ENCODE measurements at places on chromosomes 6 and 20.

DNA sequence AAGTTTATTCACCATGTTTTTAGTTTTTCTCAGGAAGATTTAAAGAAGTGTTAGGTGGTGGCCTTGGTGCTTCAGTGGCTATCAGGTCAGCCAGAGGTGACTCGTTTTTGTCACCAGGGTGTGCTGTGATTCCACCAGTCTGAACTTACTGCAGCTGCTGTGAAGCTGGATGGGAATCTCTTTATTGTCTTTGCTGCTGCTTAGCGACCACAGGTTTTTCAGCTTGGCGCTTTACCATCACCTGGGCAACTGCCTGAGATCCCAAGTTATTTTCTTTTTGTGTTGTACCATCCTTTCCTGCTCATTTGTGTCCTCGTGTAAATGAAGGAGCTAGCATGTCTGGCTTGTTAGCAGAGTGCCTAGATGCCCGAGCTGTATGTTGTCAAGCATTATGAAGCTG, 146.9 kb downstream of the MACROD2 start:
- DNase-seq = peak; percentile 2

GRCh38 chr6:137210903-137211302, 8.3 kb downstream of the IFNGR1 start:
- no peak for DNase-seq

DNA sequence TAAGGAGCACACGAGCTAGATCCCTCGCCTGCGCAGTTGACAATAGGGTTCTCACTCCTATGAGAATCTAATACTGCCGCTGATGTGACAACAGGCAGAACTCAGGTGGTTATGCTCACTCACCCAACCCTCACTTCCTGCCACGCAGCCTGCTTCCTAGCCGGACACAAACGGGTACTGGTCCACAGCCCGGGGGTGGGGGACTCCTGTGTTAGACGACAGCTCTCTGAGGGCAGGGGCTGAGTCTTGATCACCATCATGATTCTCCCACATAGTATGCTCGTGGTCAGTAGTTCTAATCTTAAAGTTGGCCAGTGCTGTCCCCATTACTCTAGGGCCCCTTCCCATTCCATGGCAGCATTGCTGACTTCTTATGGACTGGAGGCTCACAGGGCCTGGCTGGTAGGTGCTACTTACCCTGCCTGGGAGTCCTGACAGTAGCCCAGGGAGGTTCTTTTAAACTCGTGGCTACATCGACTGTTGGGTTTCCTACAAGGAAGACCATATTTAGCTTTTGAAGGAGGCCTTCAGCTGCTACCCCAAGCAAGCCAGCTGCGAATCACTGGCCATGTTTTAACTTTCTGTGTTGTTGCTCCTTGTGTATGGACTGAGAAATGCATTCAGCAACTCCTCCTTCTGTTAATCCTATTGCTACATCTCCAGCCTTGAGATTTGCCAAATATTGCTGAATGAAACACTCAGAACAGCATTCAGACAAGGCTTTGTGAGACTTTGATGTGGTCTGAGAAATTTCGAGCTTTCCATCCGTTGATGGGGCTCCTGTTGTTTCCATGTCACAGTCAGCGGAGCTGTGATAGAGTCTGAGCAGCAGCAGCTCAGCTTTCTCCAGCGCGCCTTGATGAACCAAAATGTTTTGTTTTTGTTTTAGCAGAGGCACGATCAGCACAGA, 300.3 kb downstream of the NRN1 start:
- DNase-seq = no peak

DNA sequence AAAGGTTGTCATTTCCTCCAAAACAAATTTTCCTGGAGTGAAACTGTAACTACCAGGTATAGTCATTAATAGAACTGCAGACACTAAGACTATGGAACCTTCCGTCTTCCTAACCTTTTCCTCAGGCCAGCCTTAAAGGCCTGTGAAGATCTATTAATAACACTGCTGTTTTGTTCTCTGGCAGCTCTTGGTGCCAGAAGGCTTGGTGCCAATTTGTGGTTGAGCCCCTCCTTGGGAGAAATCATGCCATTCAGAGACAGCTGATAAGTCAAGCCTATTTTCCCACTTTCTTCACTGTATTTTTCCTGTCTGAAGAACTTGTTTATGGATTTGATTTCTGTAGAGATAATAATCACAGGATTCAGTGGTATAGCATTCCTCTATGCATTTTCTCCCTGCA, 64.8 kb downstream of the HCRTR2 start:
- DNase-seq = no peak

DNA sequence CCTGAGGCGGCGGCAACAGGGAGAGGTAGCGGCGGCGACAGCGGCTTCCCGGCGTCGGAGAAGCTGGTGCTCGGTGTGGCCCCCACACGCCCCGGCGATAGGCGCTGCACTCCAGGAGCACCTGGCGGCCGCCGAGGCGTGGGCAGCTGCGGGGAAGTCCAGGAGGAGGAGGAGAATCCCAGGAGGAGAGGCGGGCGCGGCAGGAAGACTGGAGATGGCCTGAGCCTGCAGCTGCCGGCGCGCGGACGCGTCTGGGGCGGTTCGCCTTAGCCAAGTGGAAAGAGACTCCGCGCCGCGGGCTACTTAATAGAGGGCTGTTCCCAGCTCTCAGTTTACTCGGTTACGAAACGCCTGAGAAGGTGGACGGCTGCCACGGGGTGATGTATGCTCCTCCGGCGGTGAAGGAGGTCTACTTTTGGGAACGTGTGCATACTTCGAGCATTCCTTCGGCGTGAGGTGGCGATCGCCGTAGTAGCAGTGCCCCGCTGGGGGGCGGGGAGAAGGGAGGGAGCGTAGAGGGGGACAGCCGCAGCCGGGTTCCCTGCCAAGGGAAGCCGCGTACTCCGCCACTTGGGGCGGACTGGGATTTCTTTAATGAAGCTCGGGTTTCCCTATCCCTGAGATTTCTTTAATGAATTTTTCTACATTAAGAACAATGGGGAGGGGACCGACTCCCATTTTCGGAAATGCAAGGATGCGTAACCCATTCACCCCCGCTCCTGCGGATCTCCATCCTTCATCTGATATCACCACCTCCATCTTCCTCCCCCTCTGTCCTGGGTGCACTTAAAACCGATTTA, at the start of gene COL12A1:
TSS of gene COL12A1 (minus strand) at position 278 of the 800 bp plus-strand sequence. CDS start 3,261 bp downstream, outside the sequence.
- peak; percentile 99 for DNase-seq

DNA sequence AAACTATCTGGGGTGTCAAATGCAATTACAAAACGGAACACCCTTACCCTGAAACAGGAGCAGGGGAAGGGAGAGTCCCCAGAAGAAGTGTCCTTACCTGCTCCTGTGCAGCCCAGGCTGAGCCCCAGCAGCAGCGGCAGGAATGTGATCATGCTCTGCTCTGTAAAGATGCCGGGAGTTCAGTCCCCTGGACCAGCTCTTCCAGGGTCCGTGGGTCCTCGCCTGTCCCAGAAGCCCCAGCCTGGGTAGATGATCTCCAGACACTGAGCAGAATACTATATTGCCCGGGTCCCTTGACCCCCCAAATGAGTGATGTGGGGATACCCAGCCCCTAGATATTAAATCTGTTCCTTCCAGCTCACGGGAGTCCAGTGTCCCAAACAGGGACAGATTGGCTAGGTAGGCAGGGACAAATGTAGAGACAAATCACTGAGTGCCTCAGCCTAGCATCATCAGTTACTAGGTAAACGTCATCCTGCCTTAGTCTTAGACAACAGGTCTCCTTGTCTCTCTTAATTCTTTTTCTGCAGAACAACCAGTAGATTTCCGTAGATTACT, at the start of gene HLA-DMB:
TSS of gene HLA-DMB (minus strand) at position 373 of the 558 bp plus-strand sequence. CDS start at position 152, 221 bp downstream.
- DNase-seq = peak; percentile 29

- no peak for DNase-seq
These were observed 41.5 kb downstream of the MYB start for GRCh38 chr6:135222623-135223022.

- no peak for DNase-seq
These were observed 39.8 kb downstream of the GMPR start for GRCh38 chr6:16278048-16278724.

DNA sequence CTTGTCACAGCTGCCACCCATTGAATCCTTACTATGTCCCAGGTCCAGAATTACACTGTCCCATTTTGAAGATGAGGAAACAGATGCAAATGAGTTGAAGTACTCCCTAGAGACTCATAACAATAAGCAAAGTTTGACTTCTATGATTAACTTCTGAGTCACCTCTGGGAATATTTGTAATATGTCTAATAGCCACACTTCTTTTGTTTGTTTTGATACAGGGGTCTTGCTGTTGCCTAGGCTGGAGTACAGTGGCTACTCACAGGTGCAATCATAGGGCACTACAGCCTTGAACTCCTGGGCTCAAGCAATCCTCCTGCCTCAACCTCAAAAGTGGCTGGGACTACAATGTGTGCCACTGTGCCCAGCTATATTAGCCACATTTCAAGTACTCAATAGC, 11.4 kb upstream of the SOX12 start:
- DNase-seq = no peak

GRCh38 chr6:68701159-68701558, 66.1 kb downstream of the ADGRB3 start:
- no peak for DNase-seq
